NCI-H446 treated with DMSO at 0.1 percent for 48 hours (cell line): ENCODE measurements at places on chromosomes 6 and 20.

- no peak for DNase-seq
Observed at GRCh38 chr6:45388328-45388727, 10.6 kb upstream of the SUPT3H start.

- no peak for DNase-seq
Observed at GRCh38 chr20:49631856-49632418, 64.0 kb upstream of the PTGIS start.

GRCh38 chr6:1758076-1758679, 148.5 kb downstream of the FOXC1 start:
- no peak for DNase-seq

GRCh38 chr20:14632906-14633305, 295.5 kb upstream of the FLRT3 start:
- no peak for DNase-seq

GRCh38 chr6:117531809-117532725, 49.6 kb downstream of the DCBLD1 start:
- DNase-seq = no peak
